ENCODE measurements at places on chromosomes 4 and X.

GRCh38 chrX:34559325-34559724 lies 97.8 kb downstream of the TMEM47 start:
- no peak for DNase-seq

- no peak for DNase-seq
Observed at GRCh38 chr4:38411981-38412536, 251.9 kb upstream of the KLF3 start.

DNA sequence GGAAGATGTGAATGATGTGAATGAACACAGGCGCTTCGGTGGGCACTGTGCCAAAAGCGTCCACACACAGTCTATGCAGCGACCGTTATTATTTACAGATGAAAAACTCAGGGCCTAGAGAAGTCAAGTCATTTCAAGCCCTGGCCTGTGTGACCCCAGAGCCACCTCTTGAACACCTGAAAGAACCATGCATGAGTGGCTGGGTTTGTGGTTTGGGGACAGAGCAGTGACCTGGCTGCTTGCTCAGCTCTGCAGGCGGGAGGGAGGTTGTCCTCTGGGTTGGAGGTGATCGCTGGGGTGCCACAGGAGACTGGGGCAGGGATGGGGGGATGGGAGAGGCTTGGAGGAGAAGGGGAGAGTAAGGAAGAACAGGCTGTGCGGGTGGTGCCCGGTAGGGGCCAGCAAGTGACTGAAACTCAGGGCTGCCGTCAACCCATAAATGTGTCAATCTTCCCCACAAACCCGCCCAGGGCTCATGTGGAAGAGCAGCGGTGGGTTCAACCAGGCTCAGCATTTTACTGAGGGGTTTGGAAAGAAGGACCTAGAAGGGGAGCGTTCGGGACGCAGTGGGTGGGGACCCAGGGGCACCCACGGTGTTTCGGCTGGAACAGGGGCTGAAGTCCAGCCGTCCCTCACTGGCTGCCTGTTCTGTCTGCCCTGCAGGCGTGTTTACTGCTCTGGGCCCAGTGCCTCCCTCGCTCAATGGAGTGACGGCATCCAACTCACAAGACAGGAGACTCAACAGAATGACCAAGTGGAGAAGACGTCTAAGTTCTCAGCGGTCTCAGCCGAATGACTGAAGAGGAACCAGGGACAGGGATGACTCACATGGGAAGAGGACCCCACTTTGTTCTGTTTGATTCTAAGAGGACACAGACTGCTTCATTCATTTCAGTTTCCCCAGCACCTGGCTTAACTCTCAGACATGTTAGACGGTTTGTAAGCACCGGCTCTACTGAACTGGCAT lies 167.8 kb downstream of the AFAP1 start:
- no peak for DNase-seq

- DNase-seq, result no peak
Observed at GRCh38 chrX:132333351-132333750, 114.1 kb upstream of the RAP2C start.

DNA sequence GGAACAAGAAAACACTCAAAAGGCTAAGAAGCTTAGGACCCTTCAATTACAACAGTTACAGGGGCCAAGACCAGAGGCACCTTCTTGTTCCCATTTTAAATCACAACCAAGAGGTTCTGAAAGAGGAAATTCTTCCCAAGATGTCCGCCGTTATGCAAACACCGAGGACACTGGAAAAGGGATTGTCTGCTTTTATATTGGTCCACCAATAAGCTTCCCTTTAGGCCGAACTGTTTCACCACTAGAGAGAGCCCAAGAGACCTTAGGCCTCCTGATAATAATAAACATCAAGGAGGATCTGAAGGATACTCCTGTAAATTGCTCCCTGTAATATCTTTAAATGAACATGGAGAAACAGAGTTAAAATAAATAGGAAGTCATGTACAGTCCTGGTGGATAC lies 92.6 kb upstream of the NLRP2B start:
- no peak for DNase-seq

DNA sequence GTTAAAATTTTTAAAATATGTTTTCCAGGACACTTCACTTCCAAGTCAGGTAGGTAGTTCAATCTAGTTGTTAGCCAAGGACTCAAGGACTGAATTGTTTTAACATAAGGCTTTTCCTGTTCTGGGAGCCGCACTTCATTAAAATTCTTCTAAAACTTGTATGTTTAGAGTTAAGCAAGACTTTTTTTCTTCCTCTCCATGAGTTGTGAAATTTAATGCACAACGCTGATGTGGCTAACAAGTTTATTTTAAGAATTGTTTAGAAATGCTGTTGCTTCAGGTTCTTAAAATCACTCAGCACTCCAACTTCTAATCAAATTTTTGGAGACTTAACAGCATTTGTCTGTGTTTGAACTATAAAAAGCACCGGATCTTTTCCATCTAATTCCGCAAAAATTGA lies 49.7 kb downstream of the XIAP start:
- no peak for DNase-seq

DNA sequence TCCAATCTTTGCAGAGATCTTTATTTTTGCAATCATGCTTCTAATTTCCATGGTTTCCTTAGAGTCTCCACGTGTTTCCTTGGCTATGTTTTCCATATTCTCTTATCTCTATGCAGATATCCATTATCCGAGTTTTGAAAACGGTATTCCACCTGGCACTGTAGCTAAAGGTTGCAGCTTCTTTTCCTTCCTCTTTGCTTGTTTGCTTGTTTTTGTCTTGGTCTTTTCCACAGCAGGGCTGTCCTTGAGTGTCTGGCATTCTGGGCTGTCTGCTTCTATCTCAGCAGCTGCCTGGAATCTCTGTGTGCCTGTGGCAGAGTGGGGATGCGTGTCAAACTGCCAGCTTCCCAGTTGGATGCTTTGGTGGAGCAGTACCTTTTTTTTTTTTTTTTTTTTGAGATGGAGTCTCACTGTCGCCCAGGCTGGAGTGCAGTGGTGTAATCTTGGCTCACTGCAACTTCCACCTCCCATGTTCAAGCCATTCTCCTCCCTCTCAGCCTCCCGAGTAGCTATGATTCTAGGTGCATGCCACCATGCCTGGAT lies 46.9 kb downstream of the WFS1 start:
- no peak for DNase-seq

- DNase-seq, result no peak
Observed at GRCh38 chr4:126916626-126917140, 716.1 kb upstream of the INTU start.

GRCh38 chrX:26925088-26925487 lies 538.1 kb downstream of the PPP4R3C start:
- no peak for DNase-seq

- no peak for DNase-seq
Observed at GRCh38 chr4:77156912-77157858, at the start of gene CCNG2. Gene CCNG2 (plus strand): TSS chr4:77157207. CDS start chr4:77158533, 1,326 bp downstream.

Data from SHP77 treated with DMSO at 0.1 percent for 48 hours (cell line).